Hair follicular keratinocyte (primary cell): ENCODE measurements at places on chromosomes 2 and 18. TPM values are rescaled to one million over a fixed set of nuclear protein-coding genes. Genes with fewer than 3 reads are reported as not detected.

RAB17 gene
- total RNA-seq = 2.7 and 4.8 TPM in 2 replicates

RTKN gene
- total RNA-seq = 117 and 135 TPM in 2 replicates

SP5 gene
- total RNA-seq = not detected in 2 replicates

SIX3 gene
- not detected in 2 replicates for total RNA-seq

ASB18 gene
- total RNA-seq = not detected in 2 replicates

CHAC2 gene
- 7.7 and 17.5 TPM in 2 replicates for total RNA-seq

ABHD1 gene
- total RNA-seq = not detected in 2 replicates

CAPG gene
- 287 and 398 TPM in 2 replicates for total RNA-seq

ST8SIA5 gene
- total RNA-seq = not detected in 2 replicates

ERFE gene
- 1.1 and 2.9 TPM in 2 replicates for total RNA-seq

PTPN2 gene
- total RNA-seq = 35.4 and 47.3 TPM in 2 replicates

ACADL gene
- not detected in 2 replicates for total RNA-seq

HAAO gene
- total RNA-seq = 0.15 TPM in 1 of 2 replicates, not detected in the other
